Activated CD4-positive, CD25-positive, alpha-beta regulatory T cell treated with anti-CD3 and anti-CD28 coated beads, Interleukin-2, amount 50 U/mL, for 72 hours (primary cell): ENCODE measurements at places on chromosomes 11 and 22.

DNA sequence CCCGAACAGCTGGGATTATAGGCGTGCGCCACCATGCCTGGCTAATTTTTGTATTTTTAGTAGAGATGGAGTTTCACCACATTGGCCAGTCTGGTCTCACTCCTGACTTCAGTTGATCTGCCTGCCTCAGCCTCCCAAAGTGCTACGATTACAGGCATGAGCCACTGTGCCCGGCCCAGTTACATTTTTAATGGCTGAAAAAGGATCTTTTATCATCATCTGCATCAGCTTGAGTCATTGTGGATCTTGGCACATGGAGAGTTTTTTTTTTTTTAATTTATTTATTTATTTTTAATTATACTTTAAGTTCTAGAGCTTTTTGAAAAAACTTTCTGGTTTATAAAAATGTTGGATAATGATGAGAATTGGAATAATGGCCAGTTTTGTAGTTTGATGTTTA is 8.6 kb downstream of the IGHMBP2 start:
- no peak for DNase-seq

DNA sequence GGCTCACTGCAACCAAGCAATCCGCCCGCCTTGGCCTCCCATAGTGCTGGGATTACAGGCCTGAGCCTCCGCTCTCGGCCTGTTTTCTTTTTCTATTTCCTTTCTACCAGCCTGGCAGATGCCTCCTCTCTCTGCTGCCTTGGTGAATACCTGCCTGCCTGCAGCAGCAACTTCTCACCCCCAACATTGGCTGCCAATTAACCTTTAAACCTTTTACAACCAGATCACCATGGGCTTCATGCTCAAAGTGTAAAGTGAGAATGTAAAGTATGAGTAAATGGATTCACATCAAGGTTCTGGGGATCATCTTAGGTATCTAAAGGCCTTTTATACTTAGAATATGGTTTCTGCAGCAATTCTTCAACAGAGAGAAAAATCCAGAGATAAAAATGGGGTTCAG is 13.0 kb upstream of the FCHSD2 start:
- no peak for DNase-seq

GRCh38 chr22:19287076-19287707 is 4.3 kb downstream of the CLTCL1 start:
- DNase-seq, result no peak

DNA sequence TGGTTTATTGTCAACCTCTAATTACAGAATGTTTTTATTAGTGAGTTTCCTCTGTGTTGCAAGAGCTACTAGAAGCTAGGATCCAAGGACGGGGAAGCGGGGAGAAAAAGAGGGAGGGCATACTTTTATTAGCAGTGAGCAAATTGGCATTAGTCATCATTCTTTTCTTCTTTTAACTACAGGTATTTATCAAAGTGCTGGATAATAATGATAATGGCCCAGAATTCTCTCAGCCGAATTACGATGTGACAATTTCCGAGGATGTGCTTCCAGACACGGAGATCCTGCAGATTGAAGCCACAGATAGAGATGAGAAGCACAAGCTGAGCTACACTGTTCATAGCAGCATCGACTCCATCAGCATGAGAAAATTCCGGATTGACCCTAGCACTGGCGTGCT is 179.7 kb upstream of the MTNR1B start:
- DNase-seq, result no peak

DNA sequence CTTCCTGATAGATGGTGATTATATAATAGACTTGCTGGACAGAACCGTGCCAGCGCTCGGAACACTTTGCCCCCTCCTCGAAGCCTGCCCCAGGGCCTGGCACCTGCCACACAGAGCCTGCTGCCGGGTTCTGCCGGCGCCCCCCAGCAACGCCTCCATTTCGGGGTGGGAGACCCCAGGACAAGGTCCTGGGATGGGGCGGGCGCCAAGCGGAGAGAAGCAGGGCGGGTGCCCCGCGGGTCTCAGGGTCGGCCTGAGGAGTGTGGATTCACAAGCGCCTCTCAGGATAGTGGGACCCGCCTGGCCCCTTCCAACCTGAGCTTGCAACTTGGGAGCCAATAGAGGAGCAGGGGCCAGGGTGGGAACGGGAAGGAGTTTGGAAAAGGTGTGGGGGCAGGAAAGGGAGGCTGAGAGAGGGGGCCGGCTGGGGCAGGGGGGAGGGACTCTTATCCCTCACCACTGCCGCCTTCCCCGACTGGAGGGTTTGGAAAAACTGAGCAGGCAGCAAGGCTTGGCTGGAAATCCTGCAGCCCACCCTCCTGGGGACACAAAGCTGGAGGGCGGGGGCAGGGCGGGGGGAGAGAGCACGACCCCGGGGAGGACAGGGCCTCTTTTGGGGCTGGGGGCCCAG is 3.3 kb upstream of the BCL9L start:
- no peak for DNase-seq

DNA sequence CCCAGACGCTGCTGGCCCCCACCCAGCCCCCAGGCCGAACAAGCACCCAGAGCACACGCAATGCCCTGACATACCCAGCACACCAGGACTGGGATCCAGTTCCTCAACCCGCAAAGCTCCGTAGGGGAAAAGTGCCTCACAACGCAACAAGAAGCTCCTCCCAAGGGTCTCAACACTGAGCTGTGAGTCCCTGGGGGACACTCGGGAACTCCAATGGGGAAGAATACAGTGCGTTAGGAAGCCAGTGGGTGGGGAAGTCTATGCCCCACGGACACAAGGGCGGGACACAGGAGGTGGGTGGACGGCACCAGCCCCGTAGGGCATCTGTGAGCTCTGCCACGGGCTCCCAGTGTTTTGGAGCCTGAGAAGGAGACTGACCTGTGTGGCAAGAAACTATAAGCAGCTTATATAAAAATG is 1.6 kb downstream of the DEAF1 start:
- no peak for DNase-seq

GRCh38 chr11:67400942-67401494 is 640 bp downstream of the PPP1CA start:
- no peak for DNase-seq

DNA sequence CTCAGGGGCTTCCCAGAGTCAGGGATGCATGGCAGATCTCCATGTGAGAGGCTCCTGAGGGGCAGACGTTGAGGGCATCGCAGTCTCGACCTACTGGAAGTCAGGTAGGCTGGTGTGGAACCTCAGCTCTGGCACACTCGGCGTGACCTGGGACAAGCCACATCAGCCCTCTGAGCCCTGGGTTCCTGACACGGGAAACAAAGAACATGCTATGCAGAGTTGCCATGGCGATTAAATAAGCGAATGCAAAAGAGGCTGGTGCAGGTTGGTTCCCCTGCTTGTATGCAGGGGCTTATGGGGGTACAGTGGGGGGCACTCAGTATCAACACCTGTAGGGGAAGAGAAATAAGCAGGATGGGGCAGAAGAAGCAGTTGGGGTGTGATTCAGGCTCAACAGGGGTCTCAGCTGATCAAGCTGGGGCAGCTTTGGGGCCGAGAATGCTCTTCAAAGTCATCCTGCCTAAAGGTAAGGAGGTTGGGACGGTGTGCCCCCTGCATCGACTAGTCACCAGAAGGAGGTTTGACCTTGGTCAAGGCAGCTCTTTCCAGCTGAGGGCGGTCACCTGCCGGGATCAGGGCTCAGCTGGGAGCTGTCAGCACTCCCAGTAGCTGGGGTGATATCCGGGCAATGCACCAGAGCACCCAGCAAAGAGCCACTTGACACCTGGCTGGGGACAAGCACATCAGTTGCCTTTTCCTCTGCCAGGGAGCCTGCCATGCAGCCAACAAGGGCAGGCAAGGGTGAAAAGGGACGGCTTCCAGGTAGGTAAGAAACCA is 442.7 kb downstream of the MIAT start:
- no peak for DNase-seq

DNA sequence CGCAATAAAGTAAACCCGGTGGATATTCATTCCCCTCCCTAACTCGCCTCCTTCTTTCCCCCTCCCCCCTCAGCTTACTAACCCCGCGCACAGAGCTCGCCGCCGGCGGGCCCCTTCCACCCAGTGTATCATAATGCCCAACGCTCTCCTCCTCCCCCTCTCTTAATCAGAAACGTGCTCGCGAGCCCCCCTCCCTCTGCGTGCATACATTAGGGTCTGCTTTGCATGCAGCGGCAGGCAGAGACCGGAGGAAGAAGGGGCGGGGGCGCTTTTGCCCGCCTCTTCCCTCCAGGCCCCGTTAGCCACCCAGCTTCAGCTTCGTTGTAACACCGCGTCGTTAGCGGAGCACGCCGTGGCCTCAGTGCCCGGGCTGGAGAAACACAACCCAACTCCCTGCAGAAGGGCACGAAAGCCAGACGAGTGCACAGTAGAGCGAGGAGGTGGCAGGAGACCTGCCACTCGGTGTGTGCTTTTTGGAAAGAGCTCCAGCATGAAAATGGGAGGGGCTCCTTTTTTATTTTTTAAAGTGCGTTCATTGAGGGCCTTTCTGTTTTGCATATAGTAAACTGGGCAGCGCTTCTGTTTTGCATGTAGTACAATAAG is 901 bp upstream of the KMT2A start:
- DNase-seq, result peak; percentile 64

DNA sequence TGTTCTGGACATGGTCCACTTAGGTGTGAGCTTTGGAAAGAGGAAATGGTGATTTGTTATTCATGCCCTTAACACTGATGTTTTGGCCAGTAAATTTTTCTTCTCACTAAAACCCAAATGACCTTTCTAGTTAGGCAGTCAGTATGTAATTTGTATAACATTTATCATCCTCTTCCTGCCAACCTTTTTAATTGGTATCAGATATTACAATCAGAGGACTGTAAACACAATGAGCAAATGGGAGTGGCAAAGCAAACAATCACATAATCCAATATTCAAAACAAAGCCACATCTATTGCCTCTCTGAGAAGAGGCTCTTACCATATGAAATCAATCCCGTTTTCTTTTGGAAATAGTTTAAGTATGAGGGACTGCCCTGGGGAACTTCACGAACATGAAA is 49.1 kb downstream of the BBOX1 start:
- DNase-seq, result no peak

GRCh38 chr22:27252282-27253049 is 549.1 kb downstream of the MN1 start:
- no peak for DNase-seq

GRCh38 chr22:41030891-41031290 is 61.5 kb upstream of the EP300 start:
- DNase-seq, result no peak

DNA sequence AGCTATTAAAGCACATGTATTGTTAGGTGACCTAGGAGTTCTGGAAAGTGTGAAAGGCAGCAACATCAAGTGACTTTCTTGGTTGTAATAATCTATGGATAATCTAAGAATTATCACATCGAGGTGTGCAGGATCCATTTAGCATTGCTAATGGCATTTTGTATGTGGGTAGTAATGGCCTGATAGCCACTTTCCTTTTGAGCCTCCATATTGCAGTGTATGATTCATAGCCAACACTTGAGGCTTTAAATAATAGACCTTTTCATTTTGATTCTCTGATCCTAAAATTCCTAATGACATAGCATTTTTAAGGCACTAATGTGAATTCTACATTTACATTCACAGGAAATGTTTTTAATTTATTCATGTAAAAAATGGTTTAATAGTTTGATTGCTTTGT is 759.4 kb downstream of the NELL1 start:
- DNase-seq, result no peak

DNA sequence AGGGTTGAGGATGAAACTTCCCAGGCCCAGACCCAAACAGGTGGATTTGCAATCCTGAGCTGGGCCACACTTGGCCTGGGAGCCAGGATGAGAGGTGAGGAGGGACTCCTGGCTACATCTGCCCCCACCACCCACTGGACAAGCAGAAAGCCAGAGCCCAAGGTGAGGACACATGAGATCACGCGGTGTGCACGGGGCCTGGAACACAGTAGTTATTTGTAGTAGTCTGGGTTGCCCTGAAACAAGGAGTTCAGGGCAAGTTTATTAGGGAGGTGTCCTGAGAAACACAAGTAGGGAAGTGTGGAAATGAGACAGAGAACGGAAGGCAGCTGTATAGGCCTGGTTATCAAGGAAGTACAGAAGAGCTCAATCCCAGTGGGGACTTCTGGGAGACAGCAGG is 647 bp upstream of the SEC14L6 start:
- no peak for DNase-seq

DNA sequence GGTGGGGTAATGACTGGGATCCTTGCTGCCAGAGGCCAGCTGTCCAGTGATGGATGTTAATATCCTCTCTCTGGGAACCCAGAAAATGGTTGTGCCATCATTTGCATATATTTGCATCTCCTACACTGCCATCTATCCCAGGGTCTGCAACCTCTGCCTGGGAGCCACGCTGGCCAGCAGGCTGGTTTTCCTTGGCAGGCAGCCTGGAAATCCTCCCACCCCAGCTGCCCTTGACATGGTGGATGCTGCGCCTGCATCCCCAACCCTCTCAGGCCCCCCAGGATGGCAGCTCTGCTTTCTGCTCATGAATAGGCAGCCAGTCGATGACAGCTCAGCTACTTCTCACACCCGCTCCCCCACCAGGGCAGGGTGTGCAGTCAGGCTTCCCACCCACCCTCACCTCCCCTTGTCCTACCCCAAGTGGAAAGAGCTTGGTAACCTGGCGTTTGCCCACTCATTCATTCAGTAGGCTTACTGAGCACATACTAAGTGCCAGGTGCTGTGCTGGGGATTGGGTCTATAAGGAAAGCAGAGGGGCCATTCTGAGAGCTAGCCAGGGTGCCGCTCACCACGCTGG is 202.5 kb downstream of the TRIM29 start:
- no peak for DNase-seq

DNA sequence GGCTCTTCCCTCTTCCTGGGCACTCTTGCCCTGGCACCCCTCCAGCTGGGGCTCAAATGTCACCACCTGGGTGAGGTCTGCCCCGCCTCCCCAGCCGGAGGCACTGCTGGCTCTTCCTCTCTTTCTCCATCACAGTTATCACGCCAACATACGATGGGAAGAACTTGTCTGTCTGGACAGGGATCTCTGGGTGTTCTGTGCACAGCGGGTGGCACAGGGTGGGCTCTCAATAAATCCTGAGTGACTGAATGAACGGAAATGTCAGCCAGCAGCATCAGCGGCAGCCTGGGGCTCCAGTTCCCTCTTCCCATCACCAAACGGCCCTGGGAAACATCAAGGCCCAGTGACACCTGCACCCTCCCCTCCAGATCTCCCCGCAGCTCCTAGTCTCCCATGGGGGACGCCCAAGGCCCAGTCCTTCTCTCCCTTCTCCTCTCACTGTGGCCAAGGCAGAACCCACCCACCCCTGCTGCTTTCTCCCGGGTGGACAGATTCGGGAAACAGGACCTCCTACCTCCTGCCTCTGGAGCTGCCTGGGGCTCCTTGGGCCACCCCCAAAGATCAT is 440 bp upstream of the SLC25A45 start:
- no peak for DNase-seq
